NCI-H1105 (cell line): ENCODE measurements at places on chromosomes 4 and X.

- no peak for DNase-seq
These were observed 413.6 kb downstream of the AFF2 start for GRCh38 chrX:148913971-148914370.

DNA sequence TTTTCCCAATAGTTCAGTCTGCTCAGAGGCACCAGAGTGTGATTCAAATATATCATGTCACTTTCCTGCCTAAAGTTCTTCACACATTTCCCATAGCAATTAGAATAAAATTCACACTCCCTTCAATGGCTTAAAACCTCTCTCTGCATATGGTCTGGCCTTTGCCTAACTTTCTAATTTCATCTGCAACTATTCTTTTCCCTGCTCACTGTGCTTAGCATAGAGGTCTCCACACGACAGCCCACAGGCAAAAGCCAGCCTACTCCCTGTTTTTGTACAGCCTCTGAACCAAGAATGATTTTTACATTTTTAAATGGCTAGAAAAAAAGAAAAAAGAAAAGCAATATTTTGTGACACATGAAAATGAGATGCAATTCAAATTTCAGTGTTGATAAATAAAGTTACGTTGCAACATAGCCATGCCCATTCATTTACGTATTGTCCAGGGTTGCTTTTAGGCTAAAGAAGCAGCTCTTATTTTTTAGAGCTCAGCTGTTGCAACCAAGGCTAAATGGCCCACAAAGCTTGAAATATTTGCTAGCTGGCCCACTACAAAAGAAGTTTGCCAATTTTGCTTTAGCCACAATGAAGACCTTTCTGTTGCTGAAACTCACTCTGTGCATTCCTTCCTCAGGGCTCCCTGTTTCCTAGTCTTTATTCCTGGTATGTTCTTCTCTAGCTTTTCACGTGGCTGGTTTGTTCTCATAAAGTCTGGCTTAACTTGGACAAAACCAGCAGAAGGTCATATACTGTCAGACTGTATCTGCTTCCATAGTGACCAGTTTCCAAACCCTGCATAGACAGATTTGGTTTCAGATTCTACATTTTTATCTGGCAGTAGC is 26.6 kb upstream of the IRF2 start:
- DNase-seq, result no peak

GRCh38 chr4:82528074-82528473 is 33.7 kb downstream of the TMEM150C start:
- DNase-seq, result no peak

- no peak for DNase-seq
These were observed 1.8 kb upstream of the PPEF2 start for GRCh38 chr4:75904076-75904475.

GRCh38 chr4:26031704-26032103 is 117.7 kb downstream of the SMIM20 start:
- DNase-seq, result no peak

DNA sequence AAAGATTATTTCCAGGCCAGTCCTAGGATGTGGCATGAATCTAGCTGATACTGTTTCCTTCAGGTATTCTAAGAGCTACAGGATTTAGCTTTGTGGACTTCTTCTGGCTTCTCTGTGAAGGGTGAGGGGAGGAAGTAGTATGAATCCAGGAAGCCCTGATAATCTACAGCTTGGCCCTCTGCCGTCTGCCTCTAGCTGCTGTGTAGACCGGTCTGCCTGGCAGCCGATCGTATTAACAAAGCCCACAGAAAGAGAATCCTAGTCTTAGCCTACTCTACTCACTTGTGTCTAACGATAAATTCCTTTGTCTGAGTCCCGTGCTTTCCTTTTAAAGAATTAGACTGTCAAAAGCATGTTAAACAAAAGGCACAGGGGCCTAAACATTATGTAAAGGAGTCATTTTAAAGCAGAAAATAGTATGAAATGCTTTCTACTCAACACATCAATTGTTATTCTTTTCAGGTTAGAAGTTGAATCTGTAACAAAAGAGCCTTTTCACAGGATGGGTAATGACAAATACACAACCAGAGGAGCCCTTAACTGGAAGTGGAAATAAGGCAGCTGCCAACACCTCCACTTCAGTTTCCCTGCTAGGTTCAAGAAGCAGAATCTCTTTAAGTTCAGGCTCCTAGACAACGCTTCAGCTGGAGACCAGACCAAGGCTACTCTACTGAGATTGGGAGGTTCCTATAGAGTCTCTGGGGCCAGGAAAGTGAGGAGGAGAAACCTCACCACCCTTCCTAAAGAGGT is 48.9 kb upstream of the UCP1 start:
- no peak for DNase-seq

- no peak for DNase-seq
These were observed 146.4 kb downstream of the PCDH19 start for GRCh38 chrX:100263650-100264049.

- DNase-seq, result peak; percentile 14
These were observed 389.4 kb downstream of the GALNTL6 start for GRCh38 chr4:172202480-172203076.
